MG63 (cell line): ENCODE measurements at places on chromosomes 1 and 21. TPM values are rescaled to one million over a fixed set of nuclear protein-coding genes. Genes with fewer than 3 reads are reported as not detected.

DNA sequence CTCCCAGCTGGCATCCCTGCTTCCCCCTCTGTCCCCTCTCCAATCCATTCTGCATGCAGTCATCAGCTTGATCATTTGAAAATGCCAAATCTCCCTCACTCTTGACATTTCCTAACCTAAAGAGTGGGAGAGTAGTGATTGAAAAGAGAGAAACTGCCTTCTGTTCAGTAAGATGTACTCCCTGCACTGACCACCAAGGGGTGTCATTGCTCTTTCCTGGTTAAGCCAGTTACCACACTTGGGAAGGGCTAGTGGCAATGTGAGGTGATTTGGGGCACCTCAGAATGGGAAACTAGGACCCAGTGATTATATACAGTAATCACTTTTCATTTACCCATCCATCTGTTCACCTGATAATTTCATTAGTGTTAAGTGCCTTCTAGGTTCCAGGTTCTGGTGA lies 6.9 kb upstream of the TMEM269 start:
- DNase-seq, result no peak

ETV3L gene
- total RNA-seq, result not detected in 2 replicates

DNA sequence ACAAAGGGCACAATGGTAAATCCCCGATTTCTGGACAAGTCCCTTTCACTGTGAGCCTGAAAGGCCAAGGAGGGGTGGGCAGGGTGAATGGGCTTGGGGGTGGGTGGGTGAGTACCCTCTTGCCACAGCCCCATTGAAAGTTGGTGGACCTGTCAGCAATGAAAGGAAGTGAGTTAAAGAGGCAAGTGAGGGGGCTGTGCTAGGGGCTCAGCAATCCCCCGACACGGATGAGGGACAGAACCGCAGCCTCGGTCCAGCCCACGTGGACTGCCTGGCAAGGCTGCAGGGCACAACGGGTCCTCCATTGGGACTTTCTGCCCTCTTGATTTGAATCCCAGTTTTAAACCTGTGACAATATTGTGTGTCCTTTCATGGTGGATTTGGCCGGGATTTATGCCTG lies 255.3 kb downstream of the FOXD2 start:
- no peak for DNase-seq

DNA sequence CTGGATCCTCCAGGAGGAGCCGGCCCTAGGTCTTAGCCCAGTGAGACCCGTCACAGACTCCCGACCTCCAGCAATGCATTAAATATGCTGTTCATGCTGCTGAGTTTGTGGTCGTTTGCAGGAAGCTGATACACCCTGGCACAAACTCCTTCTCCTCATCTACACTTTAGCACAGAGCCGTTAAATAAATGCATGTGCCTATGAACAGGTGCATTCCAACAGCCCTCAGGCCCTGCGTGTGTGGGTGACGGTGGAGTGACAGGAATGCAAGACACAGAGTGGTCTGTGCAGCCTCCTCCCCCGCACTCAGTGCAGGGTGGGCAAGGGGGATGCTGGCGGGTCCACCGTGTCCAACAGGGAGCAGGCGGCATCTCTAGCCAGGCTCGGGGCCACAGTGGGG lies 106.6 kb upstream of the TMPRSS2 start:
- DNase-seq, result no peak

GRCh38 chr21:39384674-39385298 lies 35.9 kb upstream of the HMGN1 start:
- DNase-seq, result no peak

DNA sequence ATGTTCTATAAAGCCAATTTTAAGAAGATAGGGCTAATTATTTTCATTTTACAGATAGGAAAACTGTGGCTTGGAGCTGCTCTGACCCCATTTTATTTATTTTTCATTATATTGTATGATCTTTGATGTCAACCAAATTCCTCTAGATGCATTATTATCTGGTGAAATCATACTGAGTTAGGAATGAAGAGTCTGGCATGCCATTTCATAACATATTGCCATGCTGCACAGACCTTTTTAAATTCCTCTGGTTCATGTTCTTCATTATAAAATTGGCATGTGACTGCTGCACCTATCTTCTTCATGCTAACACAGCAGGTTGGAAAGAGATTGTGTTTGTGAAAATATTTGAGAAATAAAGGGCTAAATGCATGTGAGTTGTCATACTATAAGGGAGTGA lies 12.7 kb downstream of the PRRX1 start:
- DNase-seq, result no peak

DNA sequence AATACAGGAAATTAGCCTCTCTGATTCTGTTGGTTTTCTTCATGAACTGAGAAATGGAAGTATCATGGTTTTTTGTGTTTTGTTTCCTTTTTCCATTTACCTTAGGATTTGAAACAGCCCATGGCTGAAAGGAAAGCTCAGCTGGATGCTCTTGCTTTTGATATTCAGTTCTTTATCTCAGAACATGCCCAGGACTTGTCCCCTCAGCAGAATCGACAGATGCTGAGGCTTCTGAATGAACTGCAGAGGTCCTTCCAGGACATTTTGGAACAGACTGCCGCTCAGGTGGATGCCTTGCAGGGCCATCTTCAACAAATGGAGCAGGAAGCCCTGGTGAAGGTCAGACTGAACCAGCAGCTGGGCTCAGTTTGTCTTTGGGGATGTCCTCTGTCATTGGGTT lies 142.4 kb downstream of the MACF1 start:
- DNase-seq, result no peak

DNA sequence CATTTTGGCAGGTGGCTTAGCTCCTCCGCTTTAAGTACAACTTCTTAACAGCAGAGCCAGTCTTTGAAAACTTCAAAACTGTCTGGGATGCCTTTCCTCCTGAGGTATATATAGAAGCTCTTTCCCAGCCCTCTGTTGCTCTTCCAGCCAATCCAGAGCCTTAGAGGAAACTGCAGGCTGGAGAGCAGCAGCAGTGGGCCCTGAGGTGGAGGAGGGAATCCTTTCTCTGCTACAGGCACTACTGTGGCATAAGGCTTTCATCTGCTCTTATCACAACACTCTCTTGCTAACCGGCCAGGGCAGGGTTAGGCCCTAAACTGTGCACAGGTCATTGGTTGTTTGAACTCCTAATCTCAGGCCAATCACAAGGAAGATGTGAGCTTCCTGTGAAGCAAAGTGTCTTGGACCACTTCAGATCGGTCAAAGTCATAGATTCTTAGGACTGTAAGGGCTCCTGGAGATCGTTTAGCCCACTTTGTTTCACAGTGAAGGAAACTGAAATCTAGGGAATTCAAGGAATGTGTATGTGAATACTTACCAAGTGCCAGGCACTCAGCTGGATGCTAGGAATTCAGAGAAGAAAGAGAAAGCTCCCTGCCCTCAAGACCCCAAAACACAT lies at the start of gene RGS5:
Gene RGS5, minus strand, starts transcription at position 84 of the 619 bp plus-strand sequence. Its CDS starts 81 bp downstream, at position 3.
- no peak for DNase-seq

DNA sequence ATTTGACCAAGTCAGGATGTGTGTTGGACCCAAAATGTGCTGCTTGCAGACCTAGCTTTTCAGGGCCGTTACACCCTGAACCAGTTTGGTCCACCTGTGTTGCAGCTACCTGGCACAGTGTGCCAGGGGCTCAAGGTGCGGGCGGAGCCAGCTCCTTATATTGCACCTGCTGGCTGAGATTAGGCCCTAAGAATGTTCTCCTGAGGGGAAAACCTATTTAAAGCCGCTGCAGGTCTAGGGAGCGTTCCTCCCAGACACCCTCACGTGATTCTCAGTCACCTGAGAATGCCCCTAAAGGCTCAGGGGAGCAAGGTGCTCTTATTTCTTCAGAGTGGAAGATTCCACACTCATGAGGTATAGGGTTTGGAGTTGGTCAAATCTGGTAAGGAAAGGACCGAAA lies 12.0 kb downstream of the GSTM3 start:
- no peak for DNase-seq

- no peak for DNase-seq
Measured at GRCh38 chr1:6646499-6647148, 22.0 kb downstream of the THAP3 start.
